Mammary epithelial cell (primary cell): ENCODE measurements at places on chromosomes 16 and 17.
A peak's percentile ranks its signal among the peaks of the same experiment; 100 is the strongest.

GRCh38 chr17:63402431-63403212, 43.5 kb downstream of the CYB561 start:
- no peak for DNase-seq

DNA sequence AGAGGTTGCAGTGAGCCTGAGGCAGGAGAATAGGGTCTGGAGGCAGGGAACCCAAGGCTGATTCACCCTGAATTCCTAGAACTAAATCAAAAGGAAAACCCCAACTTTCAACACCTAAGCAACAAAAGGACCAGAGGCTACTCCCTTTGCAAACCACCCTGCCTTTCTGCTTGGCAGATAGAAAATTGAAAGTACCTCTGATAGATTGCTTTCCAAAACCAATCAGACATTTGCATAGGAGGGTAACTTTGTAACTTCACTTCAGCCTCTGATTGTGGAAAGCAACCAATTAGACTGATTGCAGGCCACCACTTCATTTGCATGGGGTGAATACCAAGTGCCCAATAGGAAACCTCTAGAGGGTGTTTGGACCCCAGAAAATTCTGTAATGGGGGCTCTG, 10.9 kb upstream of the TMEM98 start:
- DNase-seq = no peak

- DNase-seq = no peak
These were observed 8.3 kb downstream of the MT2A start for GRCh38 chr16:56616608-56617211.

DNA sequence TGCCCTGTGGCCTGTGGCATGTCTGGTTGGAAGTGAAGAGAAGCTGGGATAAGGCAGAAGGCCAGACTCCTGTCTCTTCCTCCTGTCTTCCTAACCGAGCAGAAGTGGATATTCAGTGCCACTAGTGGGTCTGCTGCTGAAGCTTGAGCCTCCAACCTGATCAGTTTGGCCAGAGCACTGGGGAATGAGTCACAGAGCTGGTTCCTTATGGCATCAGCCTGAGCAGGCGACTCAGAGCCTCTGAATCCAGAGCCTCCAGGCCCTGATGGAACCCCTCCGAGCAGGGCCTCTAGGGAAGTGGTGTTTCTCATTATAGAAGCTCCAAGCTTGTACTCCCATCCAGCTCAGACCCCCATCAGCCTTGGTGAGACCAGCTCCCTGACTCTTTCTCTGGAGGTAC, 2.0 kb downstream of the WSCD1 start:
- DNase-seq = peak; percentile 19

DNA sequence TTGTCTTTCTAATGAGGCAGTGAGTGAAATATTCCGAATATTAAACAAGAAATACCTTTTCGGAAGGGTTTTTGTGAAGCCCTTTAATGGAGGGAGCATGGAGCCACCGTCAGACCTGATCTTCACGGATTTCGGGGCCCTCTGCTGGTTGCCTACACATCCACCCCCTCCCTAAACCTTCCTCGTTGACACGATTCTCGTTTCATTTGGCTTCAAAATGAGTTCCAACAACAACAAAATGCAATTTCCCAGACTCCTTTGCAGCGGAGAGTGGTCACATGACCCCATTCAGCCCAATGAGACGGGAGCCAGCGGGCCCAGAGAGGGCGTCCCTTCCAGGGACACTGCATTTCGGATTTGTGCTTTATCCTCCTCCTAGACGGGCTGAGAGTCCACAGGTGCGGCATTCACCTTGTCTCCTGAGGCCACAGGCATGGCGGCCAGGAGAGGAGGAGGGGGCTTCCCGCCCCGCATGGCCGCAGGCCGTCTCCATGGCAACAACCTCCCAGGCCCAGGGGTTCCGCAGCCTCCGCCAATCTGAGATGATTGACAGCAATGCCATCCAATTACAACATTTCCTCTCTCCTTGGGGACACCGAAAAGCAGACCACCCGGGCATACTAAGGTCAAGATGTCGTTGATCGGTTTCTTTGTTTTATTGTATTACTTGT, 259.8 kb downstream of the C16orf95 start:
- no peak for DNase-seq

GRCh38 chr17:82489117-82489516, 30.4 kb upstream of the FOXK2 start:
- no peak for DNase-seq

DNA sequence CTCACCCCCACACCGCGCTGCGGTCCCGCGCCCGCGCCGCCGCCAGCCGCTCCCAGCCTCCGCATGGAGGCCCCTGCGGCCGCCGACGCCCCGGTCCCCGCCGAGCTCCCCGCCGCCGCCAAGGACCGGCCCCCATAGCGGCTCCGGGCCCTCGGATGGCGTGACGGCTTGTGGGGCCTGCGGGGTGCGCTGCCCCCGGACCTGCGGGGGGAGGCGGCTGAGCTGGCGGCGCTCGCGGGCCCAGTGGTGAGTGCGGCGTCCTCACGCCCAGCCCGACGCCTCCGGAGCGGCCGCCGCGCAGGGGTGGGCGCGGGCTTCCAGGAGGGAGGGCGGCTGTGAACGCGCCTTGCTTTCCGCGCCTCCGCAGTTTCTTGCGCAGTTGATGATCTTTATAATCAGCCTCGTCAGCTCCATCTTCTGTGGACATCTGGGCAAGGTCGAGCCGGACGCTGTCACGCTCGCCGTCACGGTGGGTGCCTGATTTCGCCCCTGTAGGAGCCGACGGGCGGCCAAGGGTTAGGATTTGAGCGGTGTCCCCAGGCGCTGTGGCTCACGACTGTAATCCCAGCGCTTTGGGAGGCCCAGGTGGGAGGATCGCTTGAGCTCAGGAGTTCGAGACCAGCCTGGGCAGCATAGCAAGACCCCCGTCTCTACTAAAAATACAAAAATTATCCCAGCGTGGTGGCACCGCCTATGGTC, 46.4 kb downstream of the SLC47A1 start:
- no peak for DNase-seq

DNA sequence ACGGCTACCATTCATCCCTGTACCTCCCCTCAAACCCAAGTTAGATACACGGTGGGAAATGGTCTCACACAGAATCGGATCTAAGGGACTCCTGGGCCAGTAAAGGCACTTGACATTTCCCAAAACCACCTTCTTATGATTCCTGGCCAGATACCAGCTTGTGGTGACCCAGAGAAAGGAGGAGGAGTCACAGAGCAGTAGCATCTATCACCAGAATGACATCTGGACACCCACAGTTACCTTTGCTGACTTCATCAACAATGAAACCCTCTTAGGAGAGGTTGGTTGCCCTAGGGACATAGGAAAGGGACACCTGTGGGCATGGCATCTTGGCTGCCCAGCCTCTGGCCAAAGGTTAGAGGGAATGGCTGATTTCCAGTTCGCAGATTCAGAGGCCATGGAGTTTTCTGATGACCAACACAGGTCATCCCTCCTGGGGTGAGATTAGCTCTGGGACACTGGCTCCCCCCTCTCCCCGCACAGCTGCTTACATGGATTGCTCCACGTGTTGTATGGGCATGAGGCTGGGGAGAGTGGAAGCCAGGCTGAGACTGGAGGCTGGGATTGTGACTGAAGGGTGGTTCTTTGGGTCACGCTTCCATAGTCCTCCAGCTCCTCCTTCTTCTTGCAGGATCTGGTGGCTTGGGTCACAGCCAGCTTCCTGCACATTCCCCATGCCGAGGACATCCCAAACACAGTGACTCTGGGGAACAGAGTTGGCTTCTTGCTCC, 1.4 kb upstream of the AOC3 start:
- no peak for DNase-seq

DNA sequence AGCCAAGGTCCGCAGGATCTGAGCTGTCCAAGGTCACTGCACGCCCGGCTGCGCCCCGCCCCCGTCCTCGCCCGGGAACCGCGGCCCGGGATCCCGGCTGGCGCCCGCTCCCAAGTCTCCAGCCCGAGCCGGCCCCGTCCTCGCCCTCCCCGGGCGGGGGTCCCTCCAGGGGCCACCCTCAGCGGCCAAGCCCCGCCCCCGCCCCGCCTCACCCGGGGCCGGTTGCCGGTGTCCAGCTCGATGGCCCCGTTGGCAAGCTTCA, 216 bp downstream of the VPS9D1 start:
- no peak for DNase-seq

DNA sequence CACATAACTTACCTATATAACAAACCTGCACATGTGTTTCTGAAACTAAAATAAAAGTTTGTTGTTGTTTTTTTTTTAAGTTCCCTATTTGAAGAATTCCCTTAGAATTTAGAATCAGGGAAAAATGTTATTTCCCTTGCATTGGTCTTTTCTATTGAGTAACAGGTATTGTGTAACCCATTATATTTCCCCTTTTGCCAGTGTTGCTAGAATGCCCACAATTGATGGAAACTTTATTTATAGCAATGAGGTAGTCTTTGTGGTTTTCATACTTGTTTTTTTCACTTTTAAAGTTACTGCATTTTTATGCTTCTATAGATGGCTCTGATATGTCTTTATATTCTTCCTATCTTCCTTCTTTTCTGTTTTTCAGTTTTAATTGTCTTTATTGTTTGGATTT, 3.9 kb downstream of the NLRP1 start:
- DNase-seq = no peak

DNA sequence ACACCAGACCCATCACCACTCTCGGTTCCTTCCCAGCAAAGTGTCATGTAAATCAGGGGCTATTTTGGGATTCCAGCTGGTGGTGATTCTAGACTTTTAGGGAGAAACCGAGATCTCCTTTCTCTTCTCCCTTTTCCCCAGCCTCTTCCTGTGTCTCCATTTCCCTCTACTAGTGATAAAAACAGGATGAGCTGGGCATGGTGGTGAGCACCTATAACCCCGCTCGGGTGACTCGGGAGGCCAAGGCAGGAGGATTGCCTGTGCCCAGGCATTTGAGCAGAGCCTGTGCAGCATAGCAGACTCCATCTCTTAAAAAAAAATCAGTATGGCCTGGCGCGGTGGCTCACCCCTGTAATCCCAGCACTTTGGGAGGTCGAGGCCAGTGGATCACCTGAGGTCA, 6.1 kb downstream of the TBX21 start:
- no peak for DNase-seq

GRCh38 chr17:9361188-9361955, 214.2 kb downstream of the STX8 start:
- peak; percentile 12 for DNase-seq

GRCh38 chr16:23663918-23664317, 14.8 kb upstream of the PLK1 start:
- no peak for DNase-seq

DNA sequence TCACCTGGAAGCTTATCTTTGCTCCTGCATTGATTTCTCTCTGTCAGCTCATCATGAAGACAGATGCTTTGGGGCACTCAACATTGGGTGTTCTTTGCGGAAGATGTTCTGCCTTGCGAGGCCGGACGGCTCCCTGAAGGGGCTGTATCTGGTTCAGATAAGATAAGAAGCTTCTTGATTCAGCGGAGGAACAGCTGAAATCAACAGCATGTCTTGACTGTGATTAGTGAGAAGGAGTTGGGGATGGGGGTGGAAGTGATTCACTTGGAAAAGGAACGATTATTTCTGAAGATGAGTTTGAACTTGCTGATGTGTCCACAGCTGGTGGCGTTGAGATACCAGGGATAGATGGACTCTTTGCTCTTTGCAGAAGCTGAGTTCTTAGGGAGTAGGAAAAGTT, 126.9 kb upstream of the WSCD1 start:
- no peak for DNase-seq

DNA sequence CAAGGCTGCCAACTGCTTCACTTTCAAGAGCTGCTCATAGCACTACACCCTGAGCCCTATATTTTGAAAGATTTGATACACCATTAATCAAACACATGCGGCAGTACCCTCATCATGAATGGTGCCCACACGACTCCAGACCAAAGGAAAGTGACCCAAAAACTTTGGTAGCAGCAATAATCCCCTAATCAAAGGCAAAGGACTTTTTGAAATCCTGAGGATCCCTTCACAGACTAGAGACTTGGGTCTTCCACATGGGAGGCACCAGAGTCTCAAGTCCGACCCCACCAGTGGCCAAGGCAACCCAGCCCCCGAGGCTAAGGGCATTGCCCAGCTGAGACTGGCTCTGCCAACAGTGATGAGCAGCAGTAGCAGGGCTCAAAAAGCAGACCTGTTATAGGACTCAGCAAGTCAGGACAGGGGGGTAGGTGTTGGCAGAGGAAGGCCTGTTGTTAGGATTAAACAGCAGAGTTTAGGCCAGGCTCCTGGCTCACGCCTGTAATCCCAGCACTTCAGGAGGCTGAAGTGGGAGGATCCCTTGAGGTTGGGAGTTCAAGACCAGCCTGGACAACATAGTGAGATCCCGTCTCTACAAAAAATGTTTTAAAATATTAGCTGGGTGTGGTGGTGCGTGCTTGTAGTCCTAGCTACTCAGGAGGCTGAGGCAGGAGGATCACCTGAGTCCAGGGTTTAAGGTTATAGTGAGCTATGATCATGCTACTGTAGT, 3.2 kb downstream of the TRIM25 start:
- DNase-seq = no peak

DNA sequence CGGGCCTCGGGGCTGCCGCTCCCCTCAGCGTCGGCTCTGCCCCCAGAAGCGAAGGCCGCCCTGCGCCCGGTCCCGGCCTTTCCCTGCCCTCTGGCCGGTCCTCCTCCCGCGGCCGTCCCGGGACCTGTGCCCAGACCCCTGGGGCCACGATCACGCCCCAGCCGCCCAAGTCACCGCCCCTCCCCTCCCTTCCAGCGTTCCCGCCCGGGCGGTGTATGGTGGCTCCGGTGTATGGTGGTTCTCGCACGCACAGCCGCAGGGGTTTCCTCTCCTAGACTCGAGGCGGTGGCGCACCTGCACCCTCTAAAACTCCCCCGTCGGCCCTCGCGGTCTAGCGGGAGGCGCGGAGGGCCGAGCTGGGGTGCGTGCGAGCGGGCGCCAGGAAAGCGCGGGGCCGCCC, 10.0 kb downstream of the TIGD7 start:
- DNase-seq = no peak

GRCh38 chr16:49806446-49806845, 49.5 kb downstream of the ZNF423 start:
- DNase-seq = no peak

- DNase-seq = peak; percentile 2
These were observed 133.6 kb downstream of the HS3ST3B1 start for GRCh38 chr17:14434506-14434905.

- DNase-seq = peak; percentile 100
These were observed 27.8 kb downstream of the TK2 start for GRCh38 chr16:66521951-66522771.

DNA sequence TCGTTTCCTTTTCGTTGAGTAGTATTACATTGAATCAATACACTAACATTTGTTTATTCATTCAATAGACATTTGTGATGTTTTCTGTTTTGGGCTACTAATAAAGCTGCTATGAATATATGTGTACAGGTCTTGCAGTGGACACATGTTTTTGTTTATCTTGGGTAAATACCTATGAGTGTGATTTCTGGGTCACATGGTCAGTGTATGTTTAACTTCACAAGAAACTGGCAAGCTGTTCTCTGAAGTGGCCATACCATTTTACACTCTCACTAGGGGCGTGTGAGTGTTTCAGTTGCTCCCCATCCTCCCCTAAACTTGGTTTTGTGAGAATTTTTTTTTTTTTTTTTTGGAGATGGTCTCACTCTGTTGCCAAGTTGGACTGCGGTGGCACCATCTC, 35.0 kb downstream of the PKD1L3 start:
- no peak for DNase-seq
